EH (cell line): ENCODE measurements at places on chromosomes 2 and 18.

- no peak for DNase-seq
Measured at GRCh38 chr2:234851451-234851850, 100.4 kb upstream of the SH3BP4 start.

DNA sequence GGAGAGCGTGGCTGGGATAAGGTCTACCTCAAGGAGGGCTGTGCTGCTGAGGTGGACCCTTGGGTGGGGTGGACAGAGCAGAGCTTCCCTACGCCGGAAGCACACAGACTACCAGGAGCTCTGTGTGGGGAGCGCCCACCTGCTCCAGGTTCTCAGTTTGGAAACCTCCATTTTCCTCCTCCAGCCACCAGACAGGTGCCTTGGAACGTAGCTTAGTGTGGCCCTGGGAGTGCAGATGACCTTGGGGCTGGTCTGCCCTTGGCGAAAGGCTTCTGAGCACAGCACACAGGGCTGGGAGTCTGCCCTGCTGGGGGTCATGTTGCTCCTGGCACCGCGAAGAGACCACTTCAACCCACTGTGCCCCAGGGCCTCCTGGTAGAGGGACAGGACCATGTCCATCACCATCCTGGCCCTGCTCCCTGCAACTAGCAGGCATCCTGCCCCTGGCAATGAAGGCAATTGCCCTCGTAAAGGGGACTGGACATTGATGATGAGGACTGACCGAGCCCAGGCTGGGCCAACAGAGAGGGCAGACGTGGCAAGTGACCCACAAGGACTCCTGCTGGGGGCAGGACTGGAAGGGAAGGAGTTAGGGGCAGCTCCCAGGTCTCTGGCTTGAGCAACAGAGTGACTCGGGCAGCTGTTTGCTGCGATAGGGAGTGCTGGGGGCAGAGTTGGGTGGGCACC lies 214.7 kb downstream of the CYP26B1 start:
- no peak for DNase-seq

DNA sequence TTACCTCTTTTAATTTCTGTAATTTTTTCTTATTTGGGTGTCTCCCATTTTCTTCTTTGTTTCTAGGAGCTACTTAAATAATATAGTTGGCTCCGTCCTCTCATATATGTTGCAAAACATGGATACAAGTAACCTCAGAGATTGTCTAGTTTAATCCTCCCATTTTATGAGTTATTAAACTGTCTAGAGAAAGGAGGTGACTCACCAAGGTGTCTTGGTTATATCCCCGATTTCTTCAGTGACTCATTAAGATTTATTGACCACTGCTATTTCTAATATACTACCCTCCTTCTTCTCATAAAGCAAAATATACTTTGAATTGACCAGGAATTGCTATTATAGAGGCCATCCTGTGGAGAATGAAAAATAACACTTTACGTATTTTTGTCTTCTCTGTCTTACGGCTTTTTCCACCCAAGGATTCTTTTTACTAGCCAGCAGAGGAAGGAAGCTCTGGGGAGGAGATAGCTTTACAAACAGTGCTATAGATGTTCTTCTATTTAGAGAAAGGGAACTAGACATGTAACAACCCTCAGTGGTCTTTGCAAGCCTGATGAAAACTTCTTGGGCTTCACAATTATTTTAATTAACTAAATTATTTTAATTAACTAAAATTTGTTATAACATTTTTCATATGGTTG lies 300.4 kb upstream of the TNP1 start:
- DNase-seq = peak; percentile 19

- DNase-seq = no peak
Measured at GRCh38 chr2:241067501-241068135, 34.5 kb downstream of the MTERF4 start.

GRCh38 chr2:137670111-137670510 lies 294.2 kb upstream of the HNMT start:
- no peak for DNase-seq

DNA sequence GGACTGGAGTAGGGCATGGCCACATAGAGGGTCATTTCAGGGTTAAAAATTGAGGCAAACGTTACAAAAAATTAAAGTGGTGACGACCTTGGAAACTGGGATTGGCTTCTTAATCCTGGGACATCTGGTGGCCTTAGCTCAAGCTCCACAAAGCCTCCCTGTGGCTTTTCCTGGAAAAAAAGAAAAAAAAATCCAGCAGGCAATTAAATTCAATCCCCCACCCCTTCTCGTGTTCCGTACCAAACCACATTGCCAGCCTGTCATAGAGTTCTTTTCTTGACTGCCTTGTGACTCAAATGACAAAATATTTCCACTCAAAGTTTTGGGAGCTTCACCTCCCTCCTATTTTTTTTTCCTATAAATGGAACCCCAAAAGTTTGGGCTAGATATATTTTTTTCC lies 195.6 kb downstream of the HRH4 start:
- DNase-seq = no peak

- DNase-seq = no peak
Measured at GRCh38 chr2:234536178-234536965, 39.5 kb upstream of the ARL4C start.

- peak; percentile 57 for DNase-seq
Measured at GRCh38 chr2:176126929-176127773, 2.4 kb upstream of the HOXD8 start.
